AG20443 (cell line): ENCODE measurements at places on chromosomes 2 and 18.

- no peak for DNase-seq
Measured at GRCh38 chr18:2597639-2598038, 26.3 kb downstream of the NDC80 start.

GRCh38 chr2:172372436-172372835 lies 55.0 kb upstream of the ITGA6 start:
- DNase-seq, result no peak

GRCh38 chr2:25339211-25339674 lies 2.5 kb downstream of the DNMT3A start:
- DNase-seq, result no peak

GRCh38 chr2:236576087-236576486 lies 6.5 kb downstream of the ACKR3 start:
- no peak for DNase-seq

DNA sequence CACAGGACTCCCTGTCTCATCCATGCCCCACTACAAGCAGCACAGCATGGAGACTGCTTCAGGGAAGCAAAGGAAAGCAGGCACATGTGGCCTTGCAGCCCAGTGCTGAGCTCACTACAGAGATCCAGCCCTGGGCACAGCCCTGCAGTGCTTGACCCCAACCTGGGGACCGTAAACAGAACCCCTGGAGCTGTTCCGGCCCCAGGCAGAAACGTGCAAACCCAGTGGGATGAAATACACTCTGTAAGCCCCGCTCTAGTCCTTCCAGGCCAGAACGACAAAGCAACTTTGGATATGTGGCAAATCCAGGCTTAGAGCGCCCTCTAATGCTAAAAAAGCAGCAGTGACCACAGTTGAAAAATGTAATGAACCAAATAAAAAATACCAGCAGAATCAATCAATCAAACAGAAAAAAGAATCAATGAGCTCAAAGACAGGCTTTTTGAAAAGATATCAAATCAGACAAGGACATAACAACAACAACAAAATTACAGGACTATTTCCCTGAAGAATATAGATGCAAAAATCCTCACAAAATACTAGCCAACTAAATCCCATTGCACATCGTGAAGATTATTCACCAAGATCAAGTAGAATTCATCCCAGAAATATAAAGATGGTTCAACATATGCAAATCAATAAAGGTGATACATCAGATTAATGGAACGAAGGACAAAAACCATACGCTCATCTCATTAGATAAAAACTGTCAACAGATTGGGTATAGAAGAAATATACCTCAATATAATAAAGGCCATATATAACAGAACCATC lies 45.6 kb downstream of the ZNF519 start:
- peak; percentile 65 for DNase-seq

DNA sequence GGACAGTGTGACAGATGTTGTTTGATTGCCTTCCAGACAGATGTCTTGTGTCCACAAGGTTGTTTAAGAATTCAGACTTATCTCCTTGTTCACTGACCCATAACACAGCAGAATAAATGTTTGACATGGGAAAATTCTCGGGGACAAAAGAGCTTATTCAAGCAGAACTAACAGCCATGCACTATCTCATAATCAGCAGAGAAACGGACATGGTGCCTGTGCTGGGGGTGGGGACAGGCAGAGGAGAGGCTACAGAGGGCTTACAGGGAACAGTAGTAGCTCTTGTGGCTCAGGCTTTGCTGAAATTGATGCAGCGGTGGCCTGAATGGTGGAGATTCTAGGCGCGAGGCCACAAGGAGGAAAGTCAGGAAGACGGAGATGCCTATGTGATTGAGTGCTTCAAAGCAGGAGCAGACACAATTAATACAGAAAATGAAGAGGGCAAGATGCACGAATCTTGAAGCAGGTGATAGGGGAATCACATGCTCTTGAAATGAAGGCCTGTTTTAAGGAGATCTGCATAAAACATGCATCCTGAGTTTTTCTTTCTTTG lies 62.0 kb upstream of the CAB39 start:
- no peak for DNase-seq

- no peak for DNase-seq
Measured at GRCh38 chr18:6054256-6054842, 159.0 kb upstream of the TMEM200C start.

- DNase-seq, result no peak
Measured at GRCh38 chr2:239406316-239406995, 5.6 kb upstream of the HDAC4 start.

DNA sequence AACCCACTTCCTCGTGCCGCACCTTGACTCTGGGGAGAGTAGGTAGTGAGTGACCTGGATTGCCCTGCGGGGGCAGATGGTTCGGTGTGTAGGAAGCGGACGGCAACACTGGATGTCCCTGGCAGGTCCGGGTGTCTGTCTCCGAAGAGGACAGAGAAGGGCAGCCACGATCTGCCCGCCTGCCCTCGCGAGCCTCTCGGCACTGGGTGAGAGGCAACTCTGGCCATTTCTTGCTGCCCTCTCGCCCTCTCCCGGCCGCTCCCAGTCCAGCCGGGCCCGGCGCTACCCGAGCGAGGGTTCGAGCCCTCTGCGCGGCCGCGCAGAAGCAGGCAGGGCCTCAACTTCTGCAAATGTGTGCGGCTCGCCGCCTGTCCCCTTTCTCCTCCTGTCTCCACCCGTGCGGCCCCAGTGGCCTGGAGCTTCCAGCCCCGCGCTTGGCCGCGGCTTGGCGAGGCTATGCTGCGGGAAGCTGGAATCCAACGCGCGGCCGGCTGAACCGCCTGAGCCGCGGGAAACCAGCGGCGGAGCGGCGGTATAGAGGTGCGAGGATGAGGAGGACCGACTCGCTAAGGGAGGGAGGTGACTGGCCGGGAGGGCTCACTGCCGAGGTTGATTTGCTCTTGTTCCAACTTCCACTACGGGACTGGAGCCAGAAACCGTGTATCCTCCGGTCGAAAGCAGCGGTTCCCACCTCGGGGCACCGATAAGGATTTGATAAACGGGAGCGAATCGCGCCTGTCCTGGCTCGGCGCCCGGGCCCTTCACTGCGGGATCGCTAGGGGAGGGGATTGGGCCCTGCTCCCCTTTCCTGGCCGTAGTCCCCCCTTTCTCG lies 1.5 kb downstream of the EPAS1 start:
- peak; percentile 79 for DNase-seq

DNA sequence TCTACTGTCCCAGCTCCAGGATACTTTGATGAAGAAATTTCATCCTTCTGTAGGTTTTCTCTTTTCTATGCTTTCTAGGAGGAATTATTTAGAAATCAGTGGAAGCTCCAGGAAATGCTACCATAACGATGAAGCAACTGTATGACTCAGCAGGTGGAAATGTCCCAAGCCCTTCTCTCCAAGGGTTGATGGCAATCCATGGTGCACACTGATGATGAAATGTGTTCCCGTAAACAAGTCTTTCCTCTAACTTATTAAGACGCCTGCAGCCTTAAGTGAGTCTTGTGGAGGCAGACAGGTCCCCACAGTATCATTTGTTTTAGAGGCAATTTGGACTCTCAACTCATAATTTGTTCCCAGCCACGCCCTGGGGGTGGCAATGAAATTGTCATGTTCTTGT lies 777.6 kb upstream of the SOX11 start:
- DNase-seq, result no peak

DNA sequence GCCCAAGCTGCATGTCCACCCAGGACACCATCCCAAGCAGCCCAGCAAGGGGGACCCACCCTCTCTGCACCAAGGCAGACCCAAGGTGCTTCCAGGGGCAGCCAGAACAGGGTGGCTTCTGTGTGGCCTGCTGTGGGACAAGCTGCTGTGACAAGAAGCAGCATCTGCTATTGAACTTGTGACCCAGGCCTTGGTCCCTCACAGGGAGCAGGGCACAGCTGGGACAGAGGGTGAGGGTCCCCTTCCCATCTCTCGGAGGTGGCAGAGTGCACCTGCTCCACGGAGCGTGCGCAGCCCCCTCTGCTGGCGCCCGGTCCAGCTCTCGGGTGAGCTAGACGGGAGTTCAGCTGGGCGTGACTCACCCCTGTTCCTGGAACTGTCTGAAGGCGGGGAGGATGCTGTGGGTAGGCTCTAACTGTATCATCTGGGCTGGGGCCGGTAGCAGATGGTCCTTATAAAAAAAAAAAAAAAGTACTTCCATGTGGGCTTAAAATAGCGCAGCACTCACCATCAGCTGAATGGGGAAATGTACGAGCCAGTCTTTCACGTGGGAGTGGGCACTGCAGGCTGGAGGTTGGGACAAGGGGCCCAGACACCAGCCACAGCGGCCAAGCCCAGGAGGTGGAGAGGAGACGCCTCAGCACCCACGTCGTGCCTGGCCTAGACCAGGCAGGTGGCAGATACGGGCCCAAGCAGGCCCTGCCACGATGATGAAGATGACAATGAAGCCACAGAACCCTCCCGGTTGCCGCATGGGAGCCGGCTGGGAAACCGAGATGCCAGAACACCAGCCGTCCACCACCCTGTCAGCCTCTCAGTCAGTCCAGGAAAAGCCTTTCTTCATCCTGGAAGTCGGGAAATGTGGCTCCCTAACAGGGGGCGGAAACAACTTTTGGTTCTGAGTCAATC lies 136.8 kb upstream of the ID2 start:
- peak; percentile 96 for DNase-seq

DNA sequence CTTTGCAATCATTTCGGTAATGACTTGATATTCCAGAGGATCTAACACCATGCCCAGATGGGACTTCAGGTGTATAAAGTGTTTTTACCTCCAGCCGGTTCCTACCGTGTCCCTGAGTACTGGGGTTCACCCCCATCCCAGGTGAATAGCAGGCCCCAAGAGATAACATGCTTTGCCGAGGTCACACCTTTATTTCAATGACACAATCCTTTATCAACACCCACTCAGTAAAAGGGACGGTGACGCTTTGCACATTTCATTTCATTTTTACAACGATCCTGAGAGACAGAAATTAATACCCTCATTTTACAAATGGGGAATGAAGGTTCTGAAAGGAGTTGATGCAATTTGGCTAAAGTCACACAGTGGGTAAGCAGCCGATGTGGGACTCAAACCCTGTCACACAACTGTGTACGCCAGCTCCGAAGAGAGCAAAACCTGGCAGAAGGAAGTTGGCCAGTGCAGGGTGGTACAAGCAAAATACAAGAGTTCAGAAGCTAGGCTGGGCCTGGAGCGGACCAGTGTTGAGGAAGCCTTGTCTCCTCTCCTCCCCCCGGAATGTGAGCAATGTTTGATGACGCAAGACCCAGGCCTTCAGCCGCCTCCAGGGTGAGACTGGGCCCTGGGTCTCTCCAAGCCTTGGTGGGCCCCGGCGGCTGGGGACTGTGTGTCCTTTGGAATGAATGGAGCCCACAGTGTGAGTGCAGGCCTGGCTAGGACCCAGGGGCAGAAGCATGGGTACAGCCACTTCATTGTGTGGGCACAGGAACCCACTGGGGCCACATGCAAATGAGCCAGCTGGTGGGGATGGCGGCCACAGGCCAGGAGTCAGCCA lies 139.6 kb upstream of the MYCN start:
- no peak for DNase-seq

DNA sequence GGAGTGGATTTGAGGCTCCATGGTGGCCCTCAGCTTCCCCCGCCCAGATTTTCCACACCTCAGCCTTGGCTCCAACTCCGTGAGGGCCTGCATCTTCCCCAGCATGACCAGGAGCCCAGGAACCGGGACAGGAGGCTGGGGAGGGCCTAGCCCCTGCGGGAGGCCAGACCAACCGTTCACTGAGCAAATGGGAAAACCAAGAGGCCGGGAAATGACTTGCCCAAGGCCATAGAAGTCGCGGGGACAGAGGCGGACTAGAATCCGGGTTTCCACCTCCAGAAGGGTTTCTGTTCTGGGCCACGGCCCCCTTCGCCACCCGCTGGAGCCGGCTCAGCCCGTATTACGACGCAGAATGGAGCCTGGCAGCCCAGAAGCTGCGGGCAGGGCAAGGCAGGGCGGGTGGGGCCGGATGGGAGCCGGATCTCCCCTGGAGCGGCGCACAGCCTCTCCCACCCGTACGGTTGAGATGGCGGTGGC lies 7.9 kb upstream of the CRYBA2 start:
- DNase-seq, result no peak

- DNase-seq, result no peak
Measured at GRCh38 chr2:9220201-9220600, 13.6 kb downstream of the ASAP2 start.

GRCh38 chr2:9803023-9803805 lies 40.1 kb upstream of the TAF1B start:
- DNase-seq, result peak; percentile 74

DNA sequence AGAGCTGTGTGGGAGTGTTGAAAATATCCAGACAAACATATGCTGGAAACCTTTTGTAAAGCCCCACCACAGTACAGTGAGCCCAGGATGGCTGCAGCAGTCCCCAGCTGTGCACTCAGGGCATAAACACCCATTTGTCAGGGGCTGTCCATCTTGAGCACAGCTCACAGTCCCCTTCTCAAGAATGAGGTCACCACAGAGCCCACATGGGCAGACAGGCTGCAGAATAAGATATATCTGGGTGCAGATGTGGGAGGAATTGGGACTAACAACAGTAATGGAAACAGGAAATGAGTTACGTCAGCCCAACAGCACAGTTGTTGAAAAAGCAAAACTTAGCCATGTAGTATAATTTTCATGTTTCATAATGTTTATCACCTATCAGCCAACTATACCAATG lies 219.6 kb downstream of the ETAA1 start:
- peak; percentile 17 for DNase-seq

DNA sequence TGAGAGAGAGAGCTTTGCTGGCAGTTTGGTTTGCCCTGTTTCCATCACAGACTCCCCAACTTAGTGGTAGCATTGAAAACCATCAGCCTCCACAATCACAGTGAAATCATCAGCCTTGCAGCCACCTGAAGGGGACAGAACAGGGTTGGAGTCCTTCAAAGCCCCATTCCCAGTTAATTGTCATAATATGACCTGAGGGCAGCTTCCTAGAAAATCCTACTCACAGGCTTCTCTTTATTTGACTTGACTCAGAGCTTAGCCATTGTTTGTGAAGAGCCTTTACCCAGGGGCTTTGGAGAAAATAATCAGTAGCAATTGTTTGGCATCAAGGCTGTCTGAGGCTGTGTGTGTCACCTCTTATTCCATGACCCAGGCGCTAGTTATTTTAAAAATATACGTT lies 308.7 kb downstream of the CBLN2 start:
- DNase-seq, result no peak

DNA sequence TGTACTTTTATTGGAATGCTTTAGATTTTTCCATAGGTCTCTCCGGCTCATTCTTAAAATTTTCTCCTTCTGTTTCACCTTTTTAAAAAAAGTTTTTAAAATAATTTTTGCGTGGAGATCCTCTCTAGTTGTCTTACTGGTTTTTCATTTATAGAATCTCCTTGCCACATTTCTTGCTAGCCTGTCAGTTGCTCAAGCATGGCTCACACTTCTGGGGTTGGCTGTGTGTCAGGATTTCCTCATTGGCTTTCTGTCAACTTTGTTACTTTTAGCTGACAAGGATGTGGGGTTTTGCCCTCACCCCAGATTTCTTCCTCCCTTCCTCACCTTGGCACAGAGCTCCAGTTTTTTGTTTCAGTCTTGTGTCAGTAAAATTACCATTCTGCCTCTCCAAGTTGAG lies 124.6 kb downstream of the ZNF407 start:
- peak; percentile 37 for DNase-seq

- DNase-seq, result peak; percentile 81
Measured at GRCh38 chr2:118251427-118251826, 163.2 kb downstream of the INSIG2 start.
